ENCODE measurements at places on chromosomes 6 and 20. TPM values are rescaled to one million over a fixed set of nuclear protein-coding genes. Genes with fewer than 3 reads are reported as not detected.

Gene OXT
- not detected for total RNA-seq

Gene SLC16A10
- total RNA-seq = not detected

Gene SIRPB1
- total RNA-seq = not detected

Gene RSPO3
- not detected for total RNA-seq

Gene C6orf120
- 19.0 TPM for total RNA-seq

Gene CLPSL1
- total RNA-seq = not detected

Gene GPR63
- 1.6 TPM for total RNA-seq

Gene LY6G6D
- not detected for total RNA-seq

Gene ZBTB46
- 1.1 TPM for total RNA-seq

Gene SOBP
- total RNA-seq = 31.3 TPM

DNA sequence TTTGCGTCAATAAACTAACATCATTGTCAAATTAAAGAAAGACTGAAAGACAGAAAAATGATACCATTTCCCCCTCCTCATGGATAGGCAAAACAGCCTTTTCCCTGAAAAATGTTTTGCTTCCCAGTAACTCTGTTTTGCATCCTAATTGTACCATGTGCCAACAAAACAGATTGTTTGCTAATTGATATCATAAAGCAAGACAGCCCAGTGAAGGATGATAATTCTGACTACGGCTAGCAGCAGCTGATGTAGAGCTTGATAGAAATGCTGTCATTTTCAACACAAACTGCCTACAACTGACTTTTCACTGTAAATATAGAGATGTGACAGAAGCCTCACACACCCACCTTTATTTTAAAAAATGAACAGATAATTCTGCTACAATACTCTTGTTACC is 1061.6 kb downstream of the HACE1 start:
- no peak for DNase-seq

- no peak for DNase-seq
Observed at GRCh38 chr6:25534942-25535631, 116.9 kb upstream of the SCGN start.

DNA sequence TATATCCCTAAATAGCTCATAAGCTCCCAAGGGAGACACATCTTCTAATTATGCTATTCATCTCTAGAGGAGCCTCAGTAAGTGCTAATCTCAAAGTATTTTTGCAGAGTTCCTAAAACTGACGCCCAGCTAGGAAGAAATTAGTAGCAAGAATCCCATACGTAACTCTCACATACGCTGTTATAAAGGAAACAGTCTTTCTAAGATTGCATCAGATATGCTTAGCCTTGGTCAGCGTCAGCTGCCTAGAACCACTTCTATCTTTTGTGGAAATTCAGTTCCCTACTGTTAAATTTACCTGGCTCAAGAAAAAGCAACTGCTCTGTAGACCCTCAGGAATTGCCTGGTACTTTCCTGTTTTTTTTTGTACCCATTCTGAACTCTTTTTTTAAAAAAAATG is 13.6 kb downstream of the RIPOR2 start:
- DNase-seq = peak; percentile 38

DNA sequence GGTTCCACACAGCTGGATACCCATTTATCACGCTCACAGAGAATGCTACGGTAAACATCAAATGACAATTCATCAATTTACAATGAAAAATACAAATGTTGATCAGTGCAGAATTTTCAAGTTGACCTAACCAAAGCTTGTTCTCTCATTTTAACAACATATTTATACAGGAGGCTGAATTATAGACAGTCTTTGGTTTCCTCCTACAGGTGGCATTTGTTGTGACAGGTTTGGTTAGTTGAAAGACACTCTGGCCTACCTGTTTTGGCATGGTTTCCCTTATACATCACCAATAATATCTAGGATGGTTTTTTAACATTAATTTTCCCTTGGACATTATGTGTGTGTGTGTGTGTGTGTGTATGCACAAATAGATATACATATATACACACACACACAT is 642.5 kb upstream of the MMS22L start:
- DNase-seq = no peak

- DNase-seq = no peak
Observed at GRCh38 chr6:36032261-36032660, 4.7 kb downstream of the MAPK14 start.

- no peak for DNase-seq
Observed at GRCh38 chr6:5091210-5092069, 6.3 kb downstream of the PPP1R3G start.

DNA sequence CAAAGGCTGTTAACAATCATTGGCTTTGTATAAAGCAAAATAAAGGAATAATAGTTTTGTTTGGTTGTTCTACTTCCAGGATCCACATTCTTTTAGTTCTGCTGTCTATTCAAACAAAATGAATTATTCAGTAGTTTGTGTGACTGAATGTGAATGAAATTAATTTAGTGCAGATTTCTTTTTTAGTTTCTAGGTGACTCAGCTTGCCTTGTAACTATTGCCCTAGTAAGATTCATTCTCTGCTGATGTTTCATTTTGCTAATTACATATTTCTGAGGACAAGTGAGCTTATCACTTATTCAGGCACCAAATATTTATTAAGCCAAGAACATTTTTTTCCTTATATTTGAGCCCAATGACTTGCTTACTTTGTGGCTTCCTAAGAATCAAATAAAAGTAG is 46.5 kb upstream of the RIPOR2 start:
- no peak for DNase-seq

GRCh38 chr6:85712346-85712745 is 69.7 kb upstream of the SYNCRIP start:
- DNase-seq = no peak

GRCh38 chr6:18347021-18347577 is 40.1 kb upstream of the RNF144B start:
- no peak for DNase-seq

DNA sequence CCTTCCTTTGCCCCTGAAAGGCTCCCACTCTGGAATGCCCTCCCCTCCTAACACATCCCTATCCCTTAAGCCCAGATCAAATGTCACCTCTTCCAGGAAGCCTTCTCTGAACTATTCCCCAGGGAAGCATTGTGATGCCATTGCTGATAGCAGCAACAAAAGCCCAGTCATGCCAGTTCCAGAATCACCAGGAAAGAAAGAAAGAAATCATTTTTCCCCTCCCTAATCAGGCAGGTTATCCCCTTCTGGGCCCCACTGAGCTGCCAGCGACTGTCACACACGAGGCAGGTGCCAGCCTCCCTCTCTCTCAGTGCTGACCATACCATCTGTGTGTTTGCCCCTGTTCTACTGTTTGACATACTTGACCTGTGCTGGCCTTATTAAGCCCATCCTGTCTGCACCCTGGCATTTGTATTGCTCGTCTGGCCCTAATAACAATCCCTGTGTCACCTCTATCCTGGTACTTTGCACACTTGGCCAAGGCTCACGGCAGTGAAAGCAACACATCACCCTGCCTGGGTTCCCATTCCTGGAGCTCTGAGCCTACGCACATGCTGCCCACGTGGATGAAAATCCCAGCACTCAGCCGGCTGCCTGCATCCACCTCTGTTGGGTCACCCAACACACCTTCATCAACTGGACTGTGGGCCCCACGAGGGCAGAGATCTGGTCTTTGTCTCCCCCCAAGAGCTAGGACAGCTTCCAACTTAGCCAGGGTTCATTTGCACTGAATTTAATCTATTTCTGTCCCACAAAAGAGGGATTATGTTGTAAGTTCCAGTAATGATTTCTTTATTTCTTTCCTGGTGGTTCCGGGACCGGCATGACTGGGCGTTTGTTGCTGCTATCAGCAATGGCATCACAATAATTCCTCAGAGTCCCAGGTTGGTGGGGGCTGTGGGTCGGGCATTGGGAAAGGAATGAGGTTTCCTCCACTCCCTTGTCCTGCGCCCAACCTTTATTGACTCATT is 5.3 kb upstream of the BPIFB1 start:
- no peak for DNase-seq

DNA sequence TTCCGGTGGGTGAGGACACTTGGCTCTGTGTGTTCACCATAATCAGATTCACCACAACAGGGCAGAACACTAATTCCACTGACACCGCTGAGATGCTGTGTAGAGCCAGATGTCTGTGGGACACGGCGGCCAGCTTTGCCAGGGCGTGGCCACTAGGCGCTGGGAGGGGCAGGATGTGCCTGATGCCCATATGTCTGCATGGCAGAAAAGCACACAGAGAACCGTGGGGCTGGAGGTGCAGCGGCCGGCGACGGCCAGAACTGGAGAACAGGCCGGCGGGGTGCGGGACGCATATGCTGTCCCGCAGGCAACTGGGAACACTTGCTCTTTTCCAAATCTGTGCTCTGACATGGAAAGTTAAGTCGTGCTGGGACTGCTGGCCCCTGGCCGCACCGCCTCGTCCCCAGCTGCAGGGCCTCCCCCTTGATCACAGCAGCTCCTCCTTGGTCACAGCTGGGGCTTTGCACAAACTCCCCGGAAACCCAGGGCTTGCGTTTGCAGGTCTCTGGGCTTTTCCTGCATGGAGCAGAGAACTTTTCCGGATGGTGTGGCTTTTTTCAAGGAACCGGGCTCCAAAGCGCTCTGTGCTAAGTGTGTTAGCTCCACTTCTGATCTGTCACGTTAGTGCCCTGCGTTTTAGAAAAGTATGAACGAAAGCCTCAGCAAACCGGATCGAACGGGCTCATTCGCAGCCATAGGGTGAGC is 31.1 kb downstream of the NTSR1 start:
- no peak for DNase-seq

GRCh38 chr6:2725999-2726567 is 24.6 kb downstream of the MYLK4 start:
- no peak for DNase-seq

DNA sequence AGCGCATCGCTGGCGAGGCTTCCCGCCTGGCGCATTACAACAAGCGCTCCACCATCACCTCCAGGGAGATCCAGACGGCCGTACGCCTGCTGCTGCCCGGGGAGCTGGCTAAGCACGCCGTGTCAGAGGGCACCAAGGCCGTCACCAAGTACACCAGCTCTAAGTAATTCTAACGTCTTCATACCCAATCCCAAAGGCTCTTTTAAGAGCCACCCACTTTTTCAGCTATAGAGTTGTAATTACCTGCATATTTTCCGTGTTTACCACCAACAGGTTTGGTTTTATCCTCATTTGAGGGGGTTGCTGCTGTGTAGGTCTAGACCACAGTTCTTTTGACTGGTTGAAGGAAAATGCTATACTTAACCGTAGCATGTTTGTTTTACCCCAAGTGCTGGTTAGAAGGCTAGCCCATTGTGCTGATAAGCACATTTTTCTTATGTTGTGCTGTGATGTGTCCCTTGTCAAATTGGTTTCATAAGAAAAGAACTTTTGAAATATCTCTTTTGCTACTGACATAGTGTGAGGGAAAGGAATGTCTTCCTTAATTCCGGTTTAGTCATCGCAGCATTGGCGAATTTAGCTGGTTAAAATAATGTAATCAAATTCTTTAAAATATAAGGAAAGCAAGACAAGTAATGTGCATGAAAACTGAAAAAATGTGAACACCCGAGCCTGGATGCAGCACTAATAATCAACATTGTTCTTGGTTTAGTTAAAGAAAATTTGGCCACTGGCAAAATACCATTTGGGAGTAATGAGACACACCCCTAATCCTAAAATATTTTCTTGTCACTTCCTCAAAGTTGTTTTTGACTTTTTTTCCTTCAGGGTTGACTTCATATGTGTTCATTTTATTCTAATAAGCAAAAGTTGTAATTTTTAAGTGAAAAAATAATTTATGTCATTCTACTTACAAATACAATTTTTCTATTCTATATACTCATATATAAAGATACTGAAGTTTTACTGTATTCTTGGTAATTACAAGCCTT is 112.8 kb downstream of the HFE start:
- peak; percentile 77 for DNase-seq

Data from OCI-LY7 (cell line).